Gastrocnemius medialis (tissue), 4 donors: ENCODE measurements at places on chromosomes 5 and 9. TPM values are rescaled to one million over a fixed set of nuclear protein-coding genes. Genes with fewer than 3 reads are reported as not detected.

The SLC6A3 gene
- total RNA-seq: not detected

- no peak for DNase-seq
Observed at GRCh38 chr9:113533335-113534225, 70.1 kb downstream of the RGS3 start.

DNA sequence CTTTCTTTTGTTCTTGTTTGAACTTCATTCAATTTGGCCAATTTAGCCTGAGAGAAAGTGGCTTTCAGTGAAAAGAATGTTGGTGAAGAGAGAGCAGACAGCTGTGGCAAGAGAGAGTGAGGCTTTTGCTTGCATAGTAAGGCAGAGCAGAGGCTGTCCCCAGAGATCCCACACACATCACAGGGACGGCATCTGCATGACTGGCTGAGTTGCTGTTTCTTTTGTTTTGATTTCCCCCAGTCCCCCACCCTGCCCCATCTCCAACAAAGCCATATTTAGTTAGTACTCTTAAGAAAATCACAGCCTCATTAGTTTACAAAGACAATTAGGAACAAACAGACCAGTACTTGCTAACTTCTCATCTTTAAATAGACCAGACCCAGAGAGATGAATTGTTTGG lies 363.9 kb upstream of the SEMA6A start:
- no peak for DNase-seq

The KCNV2 gene
- total RNA-seq: not detected

- DNase-seq: peak; percentile 63
Observed at GRCh38 chr9:108551030-108551841, 304.6 kb downstream of the ACTL7B start.

- no peak for DNase-seq
Observed at GRCh38 chr5:177469750-177470525, 3.5 kb downstream of the DBN1 start.

The SLC2A6 gene
- total RNA-seq: 1.8 TPM

DNA sequence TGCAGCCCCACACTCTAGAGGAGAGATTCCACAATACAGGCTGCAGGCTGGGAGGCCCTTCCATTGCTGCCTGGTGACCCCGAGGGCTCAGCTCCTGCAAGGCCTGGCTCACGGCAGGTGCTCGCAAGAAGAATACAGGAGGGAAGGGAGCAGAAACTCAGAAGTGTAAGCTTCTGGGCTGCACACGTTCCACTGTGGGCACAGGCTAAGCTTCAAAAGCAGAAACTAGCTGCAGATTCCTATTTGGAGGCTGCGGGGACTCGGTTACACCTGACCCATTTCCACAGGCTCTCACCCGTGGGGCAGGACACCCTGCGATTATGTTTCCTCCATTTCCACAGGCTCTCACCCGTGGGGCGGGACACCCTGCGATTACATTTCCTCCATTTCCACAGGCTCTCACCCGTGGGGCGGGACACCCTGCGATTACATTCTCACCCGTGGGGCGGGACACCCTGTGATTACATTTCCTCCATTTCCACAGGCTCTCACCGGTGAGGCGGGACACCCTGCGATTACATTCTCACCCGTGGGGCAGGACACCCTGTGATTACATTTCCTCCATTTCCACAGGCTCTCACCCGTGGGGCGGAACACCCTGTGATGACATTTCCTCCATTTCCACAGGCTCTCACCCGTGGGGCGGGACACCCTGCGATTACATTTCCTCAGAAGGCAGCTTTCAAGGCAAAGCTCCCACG lies 10.3 kb downstream of the LPCAT1 start:
- peak; percentile 1 for DNase-seq

The PAEP gene
- not detected for total RNA-seq

- no peak for DNase-seq
Observed at GRCh38 chr9:90167914-90168313, 474.7 kb downstream of the DIRAS2 start.

- DNase-seq: no peak
Observed at GRCh38 chr5:142881076-142881783, 111.1 kb downstream of the ARHGAP26 start.

The GABBR2 gene
- not detected for total RNA-seq

The PDE6A gene
- total RNA-seq: not detected
